NCI-H524 (cell line): ENCODE measurements at places on chromosomes 7 and 10.

DNA sequence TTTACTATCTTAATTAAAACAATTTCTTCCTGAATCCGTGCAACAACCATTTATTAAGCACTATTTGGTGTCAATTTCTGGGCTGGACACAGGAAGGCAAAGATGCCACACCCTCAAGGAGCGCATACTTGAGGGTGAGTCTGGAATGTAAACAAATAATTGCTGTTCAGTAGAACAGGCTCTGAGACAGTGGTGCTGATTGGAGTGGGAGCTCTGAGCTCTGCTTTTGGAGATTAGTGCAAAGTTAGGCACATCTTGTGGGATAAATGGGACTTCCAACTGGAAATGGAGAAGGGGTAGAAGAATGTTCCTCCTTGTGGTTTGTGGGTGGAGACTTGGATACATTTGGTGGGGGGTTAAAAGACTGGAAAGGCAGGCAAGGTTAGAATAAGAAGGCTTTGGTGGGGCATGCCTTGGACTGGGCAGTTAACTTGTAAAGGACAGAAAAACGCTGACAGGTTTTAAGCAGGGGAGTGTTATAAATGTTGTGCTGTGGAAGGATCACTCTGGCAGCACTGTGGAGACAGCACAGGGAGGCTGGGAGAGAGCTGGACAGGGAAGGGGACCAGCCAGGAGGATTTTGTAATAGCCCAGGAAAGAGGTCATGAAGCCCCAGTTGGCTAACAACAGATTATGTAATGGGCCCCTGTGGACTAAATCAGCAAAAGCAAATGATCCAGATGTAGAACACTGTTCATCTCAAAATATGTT lies 80.7 kb downstream of the ZNF365 start:
- DNase-seq: no peak

GRCh38 chr7:3236268-3236667 lies 64.8 kb upstream of the SDK1 start:
- DNase-seq: no peak

DNA sequence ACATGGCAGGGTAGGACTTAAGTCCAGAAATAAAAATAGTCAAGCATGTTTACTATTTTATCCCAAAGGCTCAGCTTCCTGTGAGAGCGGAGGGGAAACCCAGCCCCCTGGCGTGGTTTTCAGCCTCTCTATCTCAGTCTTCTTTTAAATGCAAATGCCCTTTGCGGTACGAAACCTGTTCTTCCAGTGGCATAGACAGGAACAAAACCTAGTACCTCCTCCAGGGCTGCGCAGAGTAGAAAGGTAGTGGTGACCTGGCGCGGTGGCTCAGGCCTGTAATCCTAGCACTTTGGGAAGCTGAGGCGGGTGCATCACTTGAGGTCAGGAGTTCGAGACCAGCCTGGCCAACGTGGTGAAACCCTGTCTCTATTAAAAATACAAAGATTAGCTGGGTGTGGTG lies 181.3 kb upstream of the FOXK1 start:
- no peak for DNase-seq

DNA sequence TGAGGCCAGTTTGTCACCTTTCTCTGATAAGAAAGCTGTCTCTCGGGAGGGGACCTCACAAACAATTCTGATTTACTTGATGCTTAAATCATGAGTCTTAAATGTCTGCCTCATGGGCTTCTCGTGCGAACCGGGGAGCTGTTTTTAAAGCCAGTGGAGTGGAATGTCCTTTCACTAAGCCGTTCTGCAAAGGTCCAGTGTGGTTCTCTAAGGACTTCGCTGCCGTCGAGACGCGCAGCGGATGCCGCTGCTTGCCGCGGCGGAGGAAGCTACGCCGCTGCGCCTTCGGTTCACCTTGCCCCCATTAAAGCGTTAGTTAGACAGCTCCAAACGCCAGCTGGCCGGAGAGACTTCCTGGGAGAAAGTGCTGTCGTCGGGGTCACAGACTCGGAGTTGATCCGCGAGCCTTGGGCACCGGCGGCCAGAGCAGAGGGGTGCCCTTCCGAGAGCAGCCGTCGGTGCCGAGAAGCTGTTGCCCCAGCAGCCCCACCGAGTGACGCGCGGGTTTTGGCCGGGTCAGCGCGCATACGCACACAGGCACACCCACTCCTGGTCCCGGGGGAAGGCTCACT lies 1.3 kb upstream of the HMX3 start:
- DNase-seq: no peak

DNA sequence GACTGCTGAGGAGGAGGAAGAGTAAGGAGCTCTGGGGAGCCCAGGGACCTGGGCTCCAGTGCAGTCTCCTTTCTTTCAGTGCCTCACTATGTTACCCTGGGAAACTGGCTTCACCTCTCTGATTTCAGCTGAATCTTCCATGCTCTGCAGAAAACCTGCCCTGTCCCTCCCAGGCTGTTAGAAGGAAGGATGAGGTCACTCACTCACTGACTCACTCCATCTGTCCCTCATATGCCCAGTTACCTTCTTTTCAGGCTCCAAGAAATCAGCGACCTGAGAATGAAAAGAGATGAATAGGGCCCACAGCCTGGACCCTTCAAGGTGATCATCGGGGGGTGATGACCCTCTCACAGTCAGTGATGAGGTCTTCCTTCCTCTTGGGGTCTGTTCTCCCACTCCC lies 481 bp downstream of the SFTPA2 start:
- no peak for DNase-seq
